T follicular helper cell (primary cell): ENCODE measurements at places on chromosomes 1 and 21.

GRCh38 chr1:209751627-209752231 lies 4.1 kb upstream of the TRAF3IP3 start:
- no peak for DNase-seq

DNA sequence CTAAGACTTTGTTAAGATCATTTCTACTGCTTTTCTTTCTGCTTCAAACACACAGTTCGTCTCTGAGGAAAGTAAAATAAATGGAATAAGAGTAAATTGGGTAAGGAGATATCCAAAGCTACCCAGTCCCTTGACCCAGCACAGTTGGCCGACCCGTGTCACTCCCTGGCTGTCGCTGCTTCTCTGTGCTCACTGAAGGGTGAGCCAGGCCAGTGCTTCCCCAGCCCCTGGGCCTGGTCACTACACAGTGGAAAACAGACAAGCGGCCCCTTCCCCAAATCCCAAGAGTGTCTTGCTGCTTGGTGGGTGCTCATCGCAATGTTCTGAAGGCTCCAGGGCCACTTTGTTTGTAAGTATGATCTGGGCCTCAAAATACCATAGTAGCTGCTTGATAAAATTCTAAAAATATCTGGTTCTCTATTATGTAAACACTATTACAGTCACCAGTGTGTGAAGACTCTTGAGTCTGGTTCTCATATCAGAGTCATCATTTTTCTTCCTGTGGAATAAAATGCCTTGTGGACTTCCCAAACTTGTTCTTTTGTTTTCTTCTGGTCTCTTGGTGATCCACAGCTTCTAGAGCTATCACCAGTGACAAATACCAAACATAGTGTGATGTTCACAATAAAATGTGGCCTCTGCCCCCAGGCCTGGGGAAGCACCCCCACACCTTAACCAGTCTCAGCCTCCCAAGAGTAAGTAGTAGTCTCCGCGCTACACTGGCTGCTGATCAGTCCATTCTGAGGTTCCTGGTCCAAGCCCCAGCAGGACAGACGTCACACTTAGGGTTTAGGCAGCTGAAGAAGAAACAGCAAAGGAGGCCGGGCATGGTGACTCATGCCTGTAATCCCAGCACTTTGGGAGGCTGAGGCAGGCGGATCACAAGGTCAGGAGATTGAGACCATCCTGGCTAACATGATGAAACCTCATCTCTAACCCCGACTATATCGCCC lies 106.2 kb downstream of the DHRS3 start:
- no peak for DNase-seq

GRCh38 chr1:1432274-1432950 lies 3.1 kb upstream of the VWA1 start:
- no peak for DNase-seq

DNA sequence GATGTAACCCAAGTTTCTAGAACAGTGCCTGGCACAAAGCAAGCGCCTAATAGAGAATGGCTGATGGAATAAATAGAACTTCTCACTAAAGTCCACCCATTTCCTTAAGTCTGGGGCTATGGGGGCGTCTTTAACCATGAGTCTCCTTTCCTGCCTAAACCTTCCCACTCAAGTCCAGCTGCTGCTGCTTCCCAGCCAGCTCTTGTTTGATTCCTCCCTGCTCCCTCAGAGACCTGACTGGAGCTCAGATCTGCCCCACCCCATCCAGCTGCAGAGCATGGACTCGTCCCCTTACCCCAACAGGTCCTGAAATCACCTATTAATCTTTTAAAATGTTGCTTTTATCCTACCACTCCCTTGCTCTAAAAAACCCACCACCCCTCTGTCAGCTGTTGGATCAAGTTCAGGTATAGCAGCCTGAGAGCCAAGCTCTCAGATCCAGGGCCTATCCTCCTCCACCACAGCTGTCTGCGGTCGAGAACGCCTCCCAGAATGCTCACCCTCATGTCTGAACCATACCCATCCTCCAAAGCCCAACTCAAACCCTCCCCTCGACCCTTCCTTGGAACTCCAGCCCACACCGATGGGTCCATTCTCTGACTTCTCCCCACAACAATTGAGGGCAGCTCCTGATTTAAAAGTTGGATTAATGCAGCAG lies 12.8 kb upstream of the GALNT2 start:
- no peak for DNase-seq

DNA sequence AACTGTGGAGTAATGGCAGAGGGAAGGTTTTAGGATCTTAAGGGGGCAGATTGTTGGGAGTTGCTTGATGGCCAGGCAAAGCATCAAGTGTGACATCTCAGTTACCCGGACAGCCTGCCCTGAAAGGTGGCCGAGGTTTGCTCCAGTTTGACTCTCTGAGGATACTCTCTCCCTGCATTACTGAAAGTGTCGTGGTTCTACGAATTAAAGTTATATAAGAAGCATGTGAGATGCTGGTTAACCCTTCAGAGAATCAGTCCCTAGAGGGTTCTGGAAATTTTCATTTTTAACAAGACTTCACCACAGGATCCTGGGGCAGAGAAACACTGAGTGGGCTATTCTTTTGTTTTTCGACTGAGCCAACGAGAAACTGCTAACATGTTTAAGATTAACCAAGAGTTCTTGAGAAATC lies 689 bp upstream of the ZNF644 start:
- no peak for DNase-seq

- DNase-seq, result no peak
Measured at GRCh38 chr1:95086949-95087533, 14.3 kb upstream of the ALG14 start.

- no peak for DNase-seq
Measured at GRCh38 chr1:246784621-246785493, 60.6 kb downstream of the SCCPDH start.

DNA sequence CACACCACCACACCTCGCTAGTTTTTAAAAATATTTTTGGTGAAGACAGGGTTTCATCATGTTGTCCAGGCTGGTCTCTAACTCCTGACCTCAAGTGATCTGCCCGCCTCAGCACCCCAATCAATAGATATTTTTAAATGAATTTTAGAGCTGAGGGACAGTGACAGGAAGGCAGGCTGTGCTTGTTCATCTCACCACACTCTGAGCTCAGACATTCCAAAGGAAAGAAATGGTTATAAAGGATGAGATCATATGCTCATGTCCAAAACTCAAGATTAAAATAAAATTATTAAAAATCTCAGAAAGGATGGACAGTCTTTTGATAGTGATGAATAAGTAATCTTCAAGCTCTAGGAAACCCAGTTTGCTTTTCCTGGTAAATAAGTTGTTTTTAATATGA lies 40.9 kb downstream of the L1TD1 start:
- DNase-seq, result no peak

DNA sequence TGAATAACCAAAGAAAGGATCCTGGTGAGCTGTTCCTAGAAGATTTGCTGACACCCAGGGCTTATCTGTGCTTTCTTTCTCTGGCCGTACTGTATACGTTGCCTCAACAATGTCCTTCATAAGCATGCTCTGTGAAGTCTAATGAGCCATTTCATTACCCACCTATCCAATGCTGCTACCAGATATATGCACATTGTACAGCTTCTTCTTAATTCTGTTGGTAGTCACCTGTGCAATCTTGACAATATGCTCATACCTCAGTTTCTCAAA lies 731.8 kb upstream of the NCAM2 start:
- no peak for DNase-seq

DNA sequence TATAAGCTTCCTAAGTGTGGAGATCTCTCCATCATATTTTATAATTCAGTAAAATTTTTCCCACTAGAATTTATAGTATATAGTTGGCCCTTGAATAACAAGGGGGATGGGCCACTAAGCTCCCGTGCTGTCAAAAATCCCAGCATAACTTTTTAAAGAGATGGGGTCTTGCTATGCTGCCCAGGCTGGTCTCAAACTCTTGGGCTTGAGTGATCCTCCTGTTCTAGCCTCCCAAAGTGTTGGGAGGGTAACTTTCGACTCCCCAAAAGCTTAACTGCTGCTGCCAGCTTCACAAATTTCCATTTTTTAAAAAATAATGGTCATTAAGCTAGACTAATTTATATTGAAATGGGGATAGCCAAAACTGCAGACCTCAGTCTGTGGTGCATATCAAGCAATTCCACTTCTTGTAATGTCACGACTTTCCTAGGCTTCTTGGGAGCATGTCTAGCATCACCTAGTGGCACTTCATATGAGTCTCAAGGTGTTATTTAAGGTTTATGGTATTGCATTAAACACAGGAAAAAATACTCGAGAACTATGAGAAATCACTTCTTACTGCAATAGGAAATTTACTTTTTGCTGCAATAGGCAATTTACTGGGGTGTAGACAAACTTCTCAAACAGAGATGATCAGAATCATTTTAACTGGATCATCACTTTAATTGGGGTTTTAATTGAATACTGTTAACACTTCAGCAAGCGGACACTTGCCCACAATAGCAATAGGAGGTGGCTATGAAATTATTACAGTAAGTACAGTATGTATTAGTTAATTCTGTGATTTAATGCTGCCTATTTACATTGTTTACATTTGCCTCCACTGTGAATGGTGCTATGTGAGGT lies 19.3 kb upstream of the ACTA1 start:
- no peak for DNase-seq

DNA sequence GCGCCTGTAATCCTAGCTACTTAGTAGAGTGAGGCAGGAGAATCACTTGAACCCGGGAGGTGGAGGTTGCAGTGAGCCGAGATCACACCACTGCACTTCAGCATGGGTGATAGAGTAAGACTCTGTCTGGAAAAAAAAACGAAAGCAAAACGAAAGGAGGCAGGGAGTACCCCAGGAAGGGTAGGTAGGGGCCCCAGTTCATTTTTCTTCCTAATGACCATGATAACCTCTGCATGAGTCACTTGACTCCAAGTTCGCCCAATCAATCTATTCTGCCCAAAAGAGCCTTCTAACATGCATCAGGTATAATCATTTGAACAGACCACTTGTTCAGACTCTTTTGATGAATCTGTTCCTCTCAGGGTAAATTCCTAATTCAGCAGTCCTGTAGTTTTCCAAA lies 13.2 kb upstream of the TMEM201 start:
- DNase-seq, result no peak

GRCh38 chr1:213615226-213615916 lies 372.4 kb upstream of the PROX1 start:
- DNase-seq, result no peak

- no peak for DNase-seq
Measured at GRCh38 chr1:77349275-77349674, 67.5 kb downstream of the AK5 start.

DNA sequence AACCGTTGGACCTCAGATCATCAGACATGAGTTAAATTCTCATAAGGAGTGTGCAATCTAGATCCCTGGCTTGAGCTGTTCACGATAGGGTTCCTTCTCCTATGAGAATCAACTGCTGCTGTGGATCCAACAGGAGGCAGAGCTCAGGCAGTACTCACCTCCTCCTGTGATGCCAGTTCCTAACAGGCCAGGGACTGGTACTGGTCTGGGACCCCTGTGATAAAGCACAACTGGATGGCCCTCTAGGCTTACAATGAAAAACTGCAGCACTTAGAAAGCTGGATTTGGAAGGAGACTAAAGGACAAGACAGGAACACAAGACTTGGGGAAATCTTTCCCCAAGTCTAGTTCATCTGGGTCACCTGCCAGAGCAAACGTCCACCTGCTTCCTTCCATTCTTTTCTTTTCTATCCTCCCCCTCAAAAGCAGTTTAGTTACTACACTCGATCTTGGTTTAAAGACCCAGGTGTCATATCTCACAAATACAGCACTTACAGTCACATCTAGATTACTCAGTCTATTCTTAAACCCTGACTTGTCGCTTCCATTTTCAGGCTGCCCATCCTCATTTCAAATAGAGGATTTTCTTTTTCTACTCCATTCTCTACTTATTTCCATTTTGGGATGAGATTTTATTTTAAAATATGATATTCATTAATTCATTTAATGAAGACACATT lies 59.8 kb downstream of the PTPN14 start:
- no peak for DNase-seq

DNA sequence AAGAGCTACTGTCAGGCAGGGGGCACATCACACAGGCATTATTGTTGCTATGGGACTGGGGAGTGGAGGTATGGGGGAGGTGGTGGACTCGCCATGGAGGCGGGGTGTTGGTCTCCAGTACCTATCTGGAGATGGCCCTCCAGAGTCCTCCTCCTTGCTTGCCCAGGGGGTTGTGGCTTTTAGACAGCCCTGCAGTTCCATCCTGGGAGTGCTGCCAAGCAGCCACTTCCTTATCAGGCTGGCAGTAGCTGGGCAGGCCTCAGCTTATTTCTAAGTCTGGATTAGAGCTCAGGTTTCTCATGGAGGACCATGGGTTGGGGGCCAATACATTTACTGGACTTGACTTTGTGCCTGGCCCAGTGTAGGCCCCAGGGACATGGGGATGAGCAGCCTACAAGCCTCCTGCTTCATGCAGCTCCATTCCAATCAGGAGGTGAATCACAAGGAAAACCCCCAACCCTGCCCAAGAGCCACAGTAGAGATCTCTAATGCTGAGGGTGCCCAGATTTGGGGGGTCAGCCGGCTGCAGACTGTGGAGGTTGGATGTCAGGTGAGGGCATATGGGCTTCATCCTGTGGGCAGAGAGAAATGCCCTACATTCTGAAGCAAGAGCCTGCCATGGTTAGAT lies 210.7 kb upstream of the EDN2 start:
- DNase-seq, result no peak

DNA sequence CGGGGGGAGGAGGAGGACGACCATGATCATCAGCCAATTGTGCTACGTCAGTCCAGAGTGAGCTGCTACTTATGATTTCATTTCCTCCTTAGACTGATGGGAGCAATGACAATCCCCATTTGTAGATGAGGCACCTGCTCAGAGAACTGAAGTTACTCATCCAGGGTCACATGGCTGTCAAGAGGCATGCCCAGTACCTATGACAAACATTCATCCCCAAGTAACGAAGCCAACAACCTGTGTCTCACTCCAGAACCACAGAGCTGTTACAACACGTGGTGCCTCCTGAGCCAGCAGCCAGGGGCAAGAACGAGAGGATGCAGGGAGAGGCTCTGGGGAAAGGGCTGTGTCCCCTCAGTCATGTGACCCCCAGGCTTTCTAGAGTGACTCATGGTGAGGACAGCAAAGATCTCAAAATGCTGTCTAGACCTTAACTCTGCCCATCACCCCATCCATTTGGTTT lies 93.6 kb downstream of the SIM2 start:
- DNase-seq, result no peak

- DNase-seq, result no peak
Measured at GRCh38 chr1:39656391-39656790, 15.5 kb downstream of the NT5C1A start.

DNA sequence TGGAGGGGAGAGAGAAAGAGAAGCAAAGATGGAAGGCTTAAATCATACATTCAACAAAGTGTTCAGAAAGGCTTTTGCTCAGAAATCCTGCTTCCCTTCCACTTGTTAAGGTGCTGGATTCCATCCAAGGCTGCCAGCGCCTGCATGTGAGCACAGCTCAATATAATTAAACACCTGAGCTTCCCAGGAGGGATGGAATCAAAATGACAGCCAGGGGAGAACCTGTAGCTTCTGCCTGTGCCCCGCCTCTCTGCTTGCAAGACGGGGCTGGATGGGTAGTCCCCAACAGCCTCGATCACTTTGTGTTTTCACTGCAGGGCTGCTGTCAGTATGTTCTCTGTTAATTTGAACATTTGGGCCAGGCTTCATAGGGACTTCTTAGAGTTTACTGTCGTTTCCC lies 225.7 kb downstream of the KCNH1 start:
- DNase-seq, result no peak
